ENCODE measurements at places on chromosomes 7 and 10. TPM values are rescaled to one million over a fixed set of nuclear protein-coding genes. Genes with fewer than 3 reads are reported as not detected.

GRCh38 chr7:159146084-159146858 is 1.6 kb upstream of the VIPR2 start:
- peaks cover 10% of the 10 kb centered on the region for H3K27me3 ChIP-seq
- no peak overlapping the region for H3K4me3 ChIP-seq
- no peak for DNase-seq
- H3K36me3 ChIP-seq, result no peaks in the 10 kb centered on the region
- no peaks in the 10 kb centered on the region for H3K4me1 ChIP-seq

- no peak overlapping the region for H3K27ac ChIP-seq
- H3K4me1 ChIP-seq, result no peaks in the 10 kb centered on the region
- H3K36me3 ChIP-seq, result no peaks in the 10 kb centered on the region
These were observed 51.0 kb upstream of the INPP5A start for GRCh38 chr10:132486539-132487121.

DNA sequence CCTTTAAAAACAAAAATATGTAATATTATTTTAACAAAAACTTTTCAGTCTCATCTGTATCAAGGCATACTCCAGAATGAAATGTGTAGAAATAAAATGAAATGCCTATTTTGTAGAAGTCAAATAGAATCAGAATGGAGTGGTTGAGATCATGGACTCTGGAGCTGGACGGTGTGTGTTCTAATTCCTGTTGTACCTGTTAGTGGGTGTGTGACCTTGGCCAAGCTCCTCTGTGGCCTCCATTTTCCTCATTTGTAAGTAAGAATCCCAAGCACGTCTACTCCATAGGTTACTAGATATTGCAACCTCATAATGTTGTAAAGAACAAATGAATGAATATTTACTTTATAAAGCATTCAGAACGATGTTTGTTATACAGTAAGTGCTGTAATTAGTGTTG is 74.9 kb downstream of the HDAC9 start:
- no peak for DNase-seq
- no peaks in the 10 kb centered on the region for H3K4me1 ChIP-seq
- H3K27me3 ChIP-seq, result no peaks in the 10 kb centered on the region
- H3K36me3 ChIP-seq, result no peaks in the 10 kb centered on the region
- H3K27ac ChIP-seq, result no peak overlapping the region

DNA sequence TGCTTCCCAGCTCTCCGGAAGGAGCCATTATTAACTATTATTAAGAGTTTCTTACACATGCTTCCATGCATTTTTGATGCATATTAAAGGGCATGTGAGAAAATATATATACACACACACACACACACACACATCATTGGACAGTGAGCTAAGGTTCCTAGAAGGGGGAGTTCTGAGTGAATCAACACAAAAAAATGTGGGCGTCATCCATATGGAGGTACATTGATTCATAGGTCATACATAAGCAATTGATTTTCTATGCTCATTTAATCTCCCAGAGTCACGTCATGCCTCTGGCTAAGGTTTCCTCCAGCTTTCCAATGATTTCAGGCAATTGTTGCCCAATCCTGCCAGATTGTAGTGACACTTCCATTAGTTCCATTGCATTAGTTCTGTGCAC is 269.4 kb downstream of the DNAJB9 start:
- no peak overlapping the region for H3K4me3 ChIP-seq
- H3K27ac ChIP-seq, result no peak overlapping the region
- DNase-seq, result no peak
- H3K36me3 ChIP-seq, result no peaks in the 10 kb centered on the region

GRCh38 chr7:111005445-111005844 is 85.5 kb upstream of the LRRN3 start:
- no peaks in the 10 kb centered on the region for H3K36me3 ChIP-seq
- no peak for DNase-seq
- H3K27me3 ChIP-seq, result no peaks in the 10 kb centered on the region
- no peak overlapping the region for H3K4me3 ChIP-seq
- no peaks in the 10 kb centered on the region for H3K4me1 ChIP-seq
- no peak overlapping the region for H3K27ac ChIP-seq

DNA sequence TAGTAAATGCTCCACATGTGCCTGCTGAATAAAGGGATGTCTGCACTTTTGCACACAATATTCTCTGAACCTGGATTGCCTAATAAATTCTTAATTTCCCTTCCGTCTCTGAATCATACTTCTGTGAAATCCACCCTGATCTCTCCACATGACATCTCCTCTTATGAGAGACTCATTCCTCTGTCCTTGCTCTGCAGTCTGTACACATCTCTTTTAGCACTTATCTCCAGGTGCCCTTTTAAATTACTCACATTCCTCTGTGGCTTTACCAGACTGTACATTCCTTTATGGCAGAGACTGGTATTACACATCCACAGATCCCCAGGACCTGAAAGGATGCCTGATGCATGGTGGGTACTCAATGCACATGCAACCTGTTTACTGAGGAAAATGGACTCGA is 527.6 kb downstream of the PHTF2 start:
- H3K4me3 ChIP-seq, result no peak overlapping the region
- H3K27ac ChIP-seq, result no peak overlapping the region
- no peaks in the 10 kb centered on the region for H3K4me1 ChIP-seq
- no peaks in the 10 kb centered on the region for H3K36me3 ChIP-seq

DNA sequence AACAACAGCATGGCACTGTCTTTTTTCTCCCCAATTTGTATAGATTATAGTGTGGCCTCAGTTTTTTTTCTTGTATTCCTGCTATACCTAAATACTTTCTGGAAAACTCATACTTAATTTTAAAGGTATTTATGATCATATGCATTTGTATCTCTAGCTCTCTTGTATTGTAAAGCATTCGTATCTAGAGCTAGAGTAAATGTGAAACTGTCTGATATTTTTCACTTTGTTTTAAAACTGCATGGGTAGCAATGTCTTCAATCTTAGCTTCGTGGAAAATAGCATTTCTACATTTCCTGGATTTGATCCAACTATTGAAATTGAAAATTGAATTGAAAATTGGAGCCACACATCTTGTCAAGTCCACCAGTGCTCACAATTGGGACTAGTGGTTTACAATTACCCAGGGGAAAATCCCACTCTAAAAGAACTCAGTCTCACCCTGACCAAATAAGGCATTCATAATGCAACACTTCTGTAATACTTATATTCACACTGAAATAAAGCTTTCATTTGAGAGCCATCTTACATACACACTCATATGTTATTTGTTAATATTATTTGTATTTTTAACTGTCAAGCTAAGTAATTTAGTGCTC is 51.3 kb upstream of the KLF6 start:
- H3K36me3 ChIP-seq, result no peaks in the 10 kb centered on the region
- H3K4me3 ChIP-seq, result no peak overlapping the region
- H3K27me3 ChIP-seq, result no peaks in the 10 kb centered on the region
- H3K27ac ChIP-seq, result no peak overlapping the region
- H3K4me1 ChIP-seq, result no peaks in the 10 kb centered on the region

DNA sequence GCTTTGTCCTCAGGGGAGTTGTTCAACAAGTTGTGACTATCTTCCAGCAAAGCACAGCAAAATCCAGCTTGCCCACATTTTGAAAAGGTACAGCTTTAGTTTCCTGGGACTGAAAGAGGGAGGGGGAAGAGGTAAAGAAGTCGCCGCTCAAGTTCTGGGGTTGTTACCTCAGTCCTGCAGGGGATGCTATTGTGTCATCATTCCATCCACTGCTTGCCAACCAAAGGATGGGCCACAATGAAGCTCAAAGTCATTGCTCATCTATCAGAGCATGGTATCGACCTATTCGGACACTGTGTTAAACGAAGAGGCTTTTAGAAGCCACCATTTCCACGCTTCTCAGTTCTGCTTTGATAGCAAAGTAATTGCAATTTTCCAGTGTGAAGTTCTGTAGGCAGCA is 34.3 kb downstream of the NPY start:
- DNase-seq, result no peak
- no peaks in the 10 kb centered on the region for H3K27me3 ChIP-seq
- H3K4me1 ChIP-seq, result no peaks in the 10 kb centered on the region
- H3K36me3 ChIP-seq, result no peaks in the 10 kb centered on the region
- no peak overlapping the region for H3K4me3 ChIP-seq

GRCh38 chr10:107091126-107091525 is 73.4 kb downstream of the SORCS1 start:
- peak; percentile 25 for DNase-seq
- no peaks in the 10 kb centered on the region for H3K4me1 ChIP-seq
- H3K27ac ChIP-seq, result no peak overlapping the region
- H3K27me3 ChIP-seq, result no peaks in the 10 kb centered on the region

- no peaks in the 10 kb centered on the region for H3K36me3 ChIP-seq
- no peak overlapping the region for H3K27ac ChIP-seq
- H3K27me3 ChIP-seq, result no peaks in the 10 kb centered on the region
- no peak overlapping the region for H3K4me3 ChIP-seq
These were observed 302.6 kb upstream of the LYZL1 start for GRCh38 chr10:28986117-28986792.

- no peak for DNase-seq
- no peak overlapping the region for H3K4me3 ChIP-seq
- H3K4me1 ChIP-seq, result no peaks in the 10 kb centered on the region
- no peak overlapping the region for H3K27ac ChIP-seq
These were observed 631.9 kb upstream of the ANKRD30A start for GRCh38 chr10:36493516-36493880.

GRCh38 chr10:118927321-118927720 is 102.2 kb upstream of the NANOS1 start:
- no peaks in the 10 kb centered on the region for H3K36me3 ChIP-seq
- H3K27me3 ChIP-seq, result no peaks in the 10 kb centered on the region
- DNase-seq, result no peak
- no peaks in the 10 kb centered on the region for H3K4me1 ChIP-seq
- no peak overlapping the region for H3K4me3 ChIP-seq
- no peak overlapping the region for H3K27ac ChIP-seq

DNA sequence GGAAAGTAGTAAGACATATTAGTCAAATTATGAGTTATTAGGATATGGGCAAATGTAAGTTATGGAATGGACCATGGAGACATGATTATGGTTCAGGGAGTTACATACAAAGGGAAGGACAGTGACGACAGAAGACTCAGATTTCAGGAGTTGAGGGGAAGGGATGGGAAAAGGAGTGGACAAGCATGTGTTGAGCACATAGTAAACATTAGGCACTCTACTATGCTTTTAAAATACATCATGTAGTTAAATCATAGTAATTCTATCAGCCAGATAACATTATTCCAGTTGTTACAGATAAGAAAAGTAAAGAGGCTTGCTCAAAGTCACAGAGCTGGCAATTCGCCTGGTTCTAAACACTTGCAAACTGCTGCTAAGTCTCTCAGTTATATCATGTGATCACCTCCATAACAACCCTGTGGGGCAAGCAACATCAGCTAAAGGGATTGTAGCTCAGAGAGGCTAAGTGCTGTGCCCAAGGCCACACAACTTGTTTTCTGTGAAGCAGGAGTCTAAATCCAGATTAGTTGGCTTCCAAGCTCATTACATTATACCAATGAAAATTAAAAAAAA is 115.2 kb upstream of the MDFIC start:
- no peaks in the 10 kb centered on the region for H3K36me3 ChIP-seq
- H3K27me3 ChIP-seq, result no peaks in the 10 kb centered on the region
- no peaks in the 10 kb centered on the region for H3K4me1 ChIP-seq

DNA sequence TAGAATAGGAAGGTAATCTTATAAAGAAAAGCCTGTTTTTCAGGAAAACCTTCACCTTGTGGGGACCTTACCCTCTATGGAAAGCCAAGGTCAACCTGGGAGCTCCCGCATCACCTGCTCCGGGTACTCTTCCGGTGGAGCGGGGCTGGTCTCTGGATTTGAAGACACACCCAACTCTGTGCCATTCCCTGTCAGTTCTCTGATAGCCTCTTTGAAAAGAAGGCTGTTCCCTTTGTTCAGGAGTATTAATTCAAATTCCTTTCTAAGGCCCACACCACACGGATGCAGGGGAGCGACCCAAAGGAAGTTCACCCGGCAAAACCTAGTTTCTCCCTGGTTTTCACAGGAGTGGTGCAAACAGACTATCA is 10.7 kb downstream of the CTBP2 start:
- H3K36me3 ChIP-seq, result no peaks in the 10 kb centered on the region
- H3K27ac ChIP-seq, result peak overlapping the region; percentile 84
- H3K27me3 ChIP-seq, result no peaks in the 10 kb centered on the region
- no peak overlapping the region for H3K4me3 ChIP-seq
- peaks cover 85% of the 10 kb centered on the region for H3K4me1 ChIP-seq
- DNase-seq, result no peak

DNA sequence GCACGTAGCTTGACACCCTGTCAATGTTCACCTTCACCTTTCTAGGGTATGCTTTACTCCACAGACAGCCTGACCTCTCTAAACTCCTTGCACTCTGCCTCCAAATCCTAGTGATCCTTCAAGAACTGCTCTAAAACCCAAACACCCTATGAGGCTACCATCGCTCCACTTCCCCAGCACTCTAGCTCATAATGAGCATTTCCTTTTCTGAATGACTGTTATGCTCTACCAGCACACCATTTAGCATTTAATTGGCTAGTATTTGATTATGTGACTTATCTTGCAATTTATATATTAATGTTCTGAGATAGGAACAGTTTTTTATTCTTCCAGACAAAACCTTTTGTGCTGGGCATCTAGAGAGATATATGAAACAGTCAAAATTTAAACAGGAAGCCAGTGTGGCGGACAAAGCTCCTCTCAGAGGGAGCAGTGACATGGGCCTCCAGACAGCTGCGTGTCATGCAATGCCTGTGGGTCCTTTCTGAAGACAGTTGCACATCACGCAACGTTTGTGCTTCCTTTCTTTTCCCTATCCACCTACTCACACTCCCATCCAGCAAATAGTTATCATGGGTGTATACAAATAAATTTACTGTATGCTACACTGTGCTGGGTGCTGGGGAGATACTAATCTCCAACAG is 86.3 kb downstream of the ALOX5 start:
- no peak for DNase-seq
- no peak overlapping the region for H3K4me3 ChIP-seq

DNA sequence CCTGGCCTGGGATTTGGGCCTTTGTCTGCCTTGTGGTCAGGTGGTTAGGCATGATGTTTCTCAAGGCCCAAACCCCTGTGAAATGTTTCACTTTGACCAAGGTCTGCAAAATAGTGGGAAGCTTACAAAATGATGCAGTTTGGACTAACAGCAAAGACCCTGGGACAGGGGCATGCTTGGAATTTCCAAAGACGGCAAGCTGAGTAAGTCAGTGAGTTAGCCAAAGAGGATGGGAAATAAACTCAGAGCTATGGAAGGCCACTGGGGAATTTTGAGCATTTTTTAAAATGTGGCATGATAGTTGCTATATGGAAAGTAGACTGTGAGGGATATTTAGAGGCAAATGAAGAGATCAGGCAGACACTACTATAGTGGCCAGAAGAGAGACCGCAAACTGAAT is 31.6 kb upstream of the PPP1R3C start:
- H3K36me3 ChIP-seq, result no peaks in the 10 kb centered on the region
- no peak for DNase-seq
- H3K27ac ChIP-seq, result no peak overlapping the region
- H3K4me1 ChIP-seq, result no peaks in the 10 kb centered on the region
- H3K4me3 ChIP-seq, result no peak overlapping the region

ADAMTS14 gene
- total RNA-seq, result 0.47 TPM

GNGT1 gene
- total RNA-seq, result 0.35 TPM

CNPY1 gene
- total RNA-seq, result not detected

TMEM184A gene
- total RNA-seq, result 11.0 TPM

SCIN gene
- total RNA-seq, result 141 TPM

UNC5B gene
- 22.6 TPM for total RNA-seq

ARHGEF35 gene
- total RNA-seq, result 22.1 TPM

PHKG1 gene
- total RNA-seq, result 0.91 TPM

CASD1 gene
- 22.8 TPM for total RNA-seq

Data from kidney (tissue), 22 donors.